ENCODE measurements at places on chromosomes 7 and 10.

DNA sequence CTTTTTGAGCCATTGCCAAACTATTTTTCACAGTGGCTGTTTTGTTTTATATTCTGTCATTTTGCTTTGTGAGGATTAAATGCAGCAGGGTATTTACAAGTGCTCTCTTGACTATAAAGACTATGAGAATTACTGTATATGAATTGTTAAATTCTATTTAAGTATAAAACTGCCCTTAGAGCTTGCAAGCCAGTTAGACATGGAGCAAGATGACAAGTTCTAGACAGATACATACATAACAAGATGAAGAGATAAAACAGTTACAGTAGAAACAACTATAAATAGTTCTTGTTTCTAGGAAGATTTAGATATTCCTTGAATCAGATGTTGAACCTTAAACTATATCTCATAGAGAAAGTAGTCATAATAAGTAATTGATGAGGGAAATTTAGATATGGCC lies 60.6 kb downstream of the DNAH11 start:
- no peak for DNase-seq

DNA sequence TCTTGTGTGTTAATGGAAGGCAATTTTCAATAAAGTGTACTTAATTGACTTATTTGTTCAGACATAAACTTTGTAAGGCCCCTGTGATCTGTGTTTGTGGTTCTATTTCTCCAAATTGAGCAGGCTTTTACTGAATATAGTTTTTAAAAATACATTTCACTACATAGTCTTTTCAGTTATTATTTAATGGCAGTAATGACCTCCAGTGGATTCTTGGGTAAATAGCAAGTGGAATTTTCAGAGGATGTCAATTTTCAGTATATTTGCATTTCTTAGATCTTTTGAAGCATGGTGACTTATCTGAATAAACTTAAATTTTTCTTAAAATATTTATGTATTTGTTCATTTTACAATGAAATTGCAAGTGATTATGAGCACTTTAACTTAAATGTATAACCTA lies 203.1 kb upstream of the PCLO start:
- no peak for DNase-seq

DNA sequence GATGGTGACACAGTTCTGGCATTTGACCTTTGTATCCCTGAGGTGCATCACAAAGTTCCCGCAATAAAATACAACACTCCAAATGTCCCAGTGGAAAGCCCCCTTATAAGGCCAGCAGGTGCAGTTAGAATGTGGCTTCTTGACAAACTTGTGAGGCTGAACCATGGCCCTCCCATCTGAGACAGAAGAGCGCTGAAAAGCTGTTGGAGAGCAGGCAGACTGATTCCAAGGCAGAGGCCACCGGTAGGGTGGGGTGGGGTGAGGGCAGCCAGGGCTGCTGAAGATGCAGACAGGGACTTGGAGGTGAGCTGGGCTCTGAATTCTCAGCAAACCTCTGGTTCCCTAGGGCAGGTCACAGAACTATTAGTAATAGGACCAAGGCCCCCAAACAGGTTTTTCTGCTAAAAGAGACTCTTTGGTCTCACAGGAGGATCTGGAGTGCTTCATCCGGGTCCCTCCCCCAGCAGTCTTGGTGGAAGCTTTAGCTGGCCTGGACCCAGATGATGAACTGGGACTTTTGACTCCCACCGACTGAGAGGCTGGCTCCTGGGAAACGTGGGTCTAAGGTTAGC lies 15.6 kb upstream of the CHST3 start:
- no peak for DNase-seq

DNA sequence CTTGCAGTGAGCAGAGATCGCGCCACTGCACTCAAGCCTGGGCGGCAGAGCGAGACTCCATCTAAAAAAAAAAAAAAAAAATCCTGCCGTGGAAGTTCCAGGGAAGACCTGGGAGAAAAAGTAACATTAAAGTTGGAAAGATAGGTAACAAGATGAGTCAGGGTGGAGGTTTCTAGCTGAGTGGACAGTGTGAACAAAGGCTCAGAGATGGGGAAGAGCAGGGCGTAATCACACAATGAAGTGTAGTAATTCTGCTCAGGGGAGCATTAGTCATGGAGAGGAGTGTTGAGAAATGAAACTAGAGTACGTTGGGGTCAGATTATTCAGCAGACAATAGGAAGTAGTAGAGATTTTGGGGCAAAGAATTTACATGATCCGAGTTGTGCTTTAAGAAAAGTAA lies 21.6 kb upstream of the WASL start:
- no peak for DNase-seq

- no peak for DNase-seq
These were observed 19.6 kb upstream of the GPR37 start for GRCh38 chr7:124784879-124785818.

- DNase-seq = no peak
These were observed 113.3 kb downstream of the EBF3 start for GRCh38 chr10:129850790-129851189.

- DNase-seq = no peak
These were observed 132.4 kb upstream of the PTN start for GRCh38 chr7:137475966-137476365.

GRCh38 chr7:135712182-135712782 lies 15.7 kb downstream of the SLC13A4 start:
- DNase-seq = no peak

GRCh38 chr10:47060993-47061500 lies 149.8 kb downstream of the PTPN20 start:
- DNase-seq = no peak

DNA sequence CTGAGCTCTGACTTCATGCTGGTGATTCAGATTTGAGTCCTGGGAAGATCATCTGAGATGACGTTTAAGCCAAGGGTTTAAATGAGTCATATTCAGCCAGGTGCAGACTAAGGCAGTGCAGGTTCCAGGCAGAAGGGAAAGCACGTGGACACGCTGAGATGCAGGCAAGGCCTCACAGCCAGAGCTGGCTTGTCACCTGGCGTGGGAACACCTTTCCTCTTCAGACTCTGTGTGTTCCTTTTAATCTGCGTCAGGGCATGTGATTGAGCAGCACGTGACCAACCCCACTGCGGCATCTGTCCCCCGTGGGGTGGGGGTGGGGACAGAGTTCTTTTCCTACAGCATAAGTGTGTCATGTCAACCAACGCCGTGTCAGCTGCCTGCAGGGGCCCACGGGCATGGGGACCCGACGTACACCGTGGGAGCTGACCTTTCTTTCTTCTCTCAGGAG lies 10.7 kb upstream of the IDI2 start:
- no peak for DNase-seq

DNA sequence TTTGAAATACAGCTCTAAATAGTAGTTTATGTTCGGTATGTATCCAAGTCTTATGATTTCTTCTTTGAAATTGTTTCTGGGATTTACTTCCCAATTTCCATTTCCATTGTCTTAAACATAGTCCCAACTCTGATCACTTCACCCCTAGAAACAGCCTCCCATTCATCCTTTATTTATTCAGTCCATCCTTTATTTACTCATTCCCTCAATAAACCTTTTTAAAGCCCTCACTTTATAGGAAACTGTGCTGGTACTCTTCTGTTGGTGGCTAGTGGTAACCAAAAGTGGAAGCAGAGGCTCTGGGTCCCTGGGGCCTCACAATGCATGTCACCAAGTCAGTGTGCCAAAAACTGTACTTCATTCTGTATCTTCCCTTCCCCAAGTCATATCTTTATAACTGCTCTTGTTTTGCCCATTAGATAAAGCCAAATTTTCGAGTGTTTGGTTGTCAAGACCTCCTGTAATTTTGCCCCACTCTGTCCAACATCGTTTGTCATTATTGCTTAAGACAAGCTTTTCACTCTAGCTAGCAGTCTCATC lies 3.9 kb upstream of the EPC1 start:
- DNase-seq = no peak

DNA sequence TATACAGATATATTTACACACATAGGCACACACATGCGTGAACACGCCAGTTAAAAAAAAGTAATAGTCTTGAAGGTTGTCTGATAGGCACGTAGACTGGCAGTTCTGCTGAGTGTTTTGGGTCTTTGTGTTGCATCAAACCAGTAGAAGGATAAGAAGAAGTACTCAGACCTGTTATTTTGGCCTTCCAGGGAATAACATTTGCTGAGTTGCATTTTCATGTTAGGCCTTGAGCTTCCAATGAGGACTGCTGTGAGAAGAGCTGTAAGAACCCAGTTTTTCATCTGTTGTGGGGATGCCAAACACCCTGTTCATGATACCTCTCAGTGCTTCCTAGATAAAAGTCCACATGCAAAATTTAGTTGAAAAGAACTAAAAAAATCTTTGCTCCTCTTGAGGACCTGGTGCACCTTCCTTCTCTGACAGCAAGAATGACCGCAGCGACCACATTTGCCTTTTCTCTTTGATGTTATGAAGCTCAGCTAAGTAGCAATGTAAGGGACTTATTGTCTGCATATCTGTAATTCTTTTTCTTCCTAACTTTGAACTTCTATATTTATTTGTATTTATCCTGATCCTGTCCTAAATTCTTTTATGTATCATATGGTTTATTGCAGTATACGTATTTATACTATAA lies 27.2 kb downstream of the HIPK2 start:
- no peak for DNase-seq

GRCh38 chr10:124870854-124871425 lies 69.3 kb downstream of the ABRAXAS2 start:
- no peak for DNase-seq

- DNase-seq = no peak
These were observed 40.6 kb downstream of the MICALL2 start for GRCh38 chr7:1418505-1419309.

DNA sequence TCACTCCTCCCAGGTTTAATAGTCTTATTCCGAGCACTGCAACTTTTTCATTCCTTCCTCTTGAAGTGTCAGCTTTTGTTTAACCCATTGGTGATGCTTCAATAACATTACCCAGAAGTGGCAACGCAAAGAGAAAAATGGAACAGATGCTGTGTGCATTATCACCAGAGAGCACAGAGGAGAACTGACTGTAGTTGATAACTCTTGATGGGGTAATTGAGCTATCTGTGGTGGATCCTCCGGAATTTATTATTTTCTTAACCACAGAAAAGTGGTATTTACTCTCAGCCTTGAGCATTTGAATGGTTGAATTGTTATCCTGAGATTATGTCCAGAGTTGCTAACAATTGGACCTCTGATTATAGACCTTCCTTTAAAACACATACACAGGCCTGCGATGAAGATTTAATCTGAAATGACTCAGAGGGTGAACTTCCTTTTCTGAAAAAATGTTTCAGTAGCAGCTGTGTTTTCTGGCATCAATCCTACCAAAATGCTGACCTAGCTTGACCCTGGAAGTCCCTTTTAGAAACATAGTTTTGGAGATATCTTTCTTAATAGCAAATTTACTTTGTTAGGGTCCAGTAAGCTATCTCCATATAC lies 1584.4 kb upstream of the LRRTM3 start:
- no peak for DNase-seq

GRCh38 chr10:61987951-61988379 lies 86.5 kb downstream of the ARID5B start:
- no peak for DNase-seq

All from C1 segment of cervical spinal cord (tissue), 14 donors.